Activated T-cell treated with anti-CD3 and anti-CD28 coated beads for 24 hours (primary cell): ENCODE measurements at places on chromosomes 7 and 10.
A peak's percentile ranks its signal among the peaks of the same experiment; 100 is the strongest.

- DNase-seq, result no peak
Observed at GRCh38 chr10:3544561-3544960, 240.4 kb downstream of the KLF6 start.

DNA sequence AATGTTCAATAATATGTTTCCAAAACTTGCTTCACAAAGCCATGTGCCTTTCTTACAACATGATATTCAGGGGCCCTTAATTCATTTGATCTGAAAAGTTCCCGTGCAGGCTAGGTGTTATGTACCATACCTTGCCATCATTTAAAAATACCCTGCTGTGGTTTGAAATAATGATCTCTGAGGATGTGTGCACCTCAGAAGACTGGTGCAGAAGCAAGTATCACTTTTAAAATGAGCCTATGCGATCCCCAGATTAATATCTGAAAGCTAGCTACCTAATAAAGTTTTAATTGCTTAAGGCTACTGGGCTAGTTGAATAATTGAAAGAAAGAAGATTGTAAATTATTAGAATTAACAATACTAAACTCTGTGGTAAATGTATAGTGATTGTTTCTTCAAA is 262.4 kb downstream of the CDK14 start:
- no peak for DNase-seq

DNA sequence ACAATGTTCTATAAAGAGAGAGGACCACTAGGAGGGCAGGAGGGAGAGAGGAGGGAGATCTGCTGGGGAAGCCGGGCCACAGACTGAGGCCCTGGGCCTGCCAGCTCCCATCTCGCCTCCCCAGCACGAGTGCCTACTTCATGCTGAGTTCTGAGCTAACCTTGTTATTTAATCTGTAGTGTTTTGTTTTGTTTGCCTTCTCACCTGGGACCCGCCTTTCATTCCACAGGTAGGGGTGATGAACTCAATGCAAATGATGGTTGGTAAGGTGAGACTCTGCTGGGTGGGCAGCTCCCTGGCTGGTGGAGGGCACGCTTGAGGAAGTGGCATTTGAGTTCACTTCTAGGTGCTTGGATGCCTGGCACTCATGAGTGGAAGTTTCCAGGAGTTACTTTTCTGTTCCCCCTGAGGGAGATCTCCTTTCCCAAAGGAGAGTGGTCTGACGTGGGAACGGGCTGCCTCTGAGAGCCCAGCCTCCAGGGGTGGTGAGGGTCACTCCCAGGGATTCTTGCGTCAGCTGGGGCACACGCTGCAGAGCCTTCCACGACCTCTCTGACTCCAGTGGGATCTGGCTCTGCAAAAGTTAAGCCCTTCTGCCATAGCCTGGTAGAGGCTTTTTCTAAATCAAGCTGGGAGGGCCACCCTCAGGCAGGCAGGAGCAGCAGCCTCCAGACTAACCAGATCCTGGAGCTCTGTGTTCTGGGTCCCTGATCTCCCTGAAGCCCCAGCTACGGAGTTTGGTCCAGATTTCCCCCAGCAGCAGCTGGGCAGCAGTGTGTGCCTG is 22.4 kb downstream of the UBTD1 start:
- DNase-seq, result no peak

- no peak for DNase-seq
Observed at GRCh38 chr10:5641501-5641900, 24.9 kb downstream of the ASB13 start.

DNA sequence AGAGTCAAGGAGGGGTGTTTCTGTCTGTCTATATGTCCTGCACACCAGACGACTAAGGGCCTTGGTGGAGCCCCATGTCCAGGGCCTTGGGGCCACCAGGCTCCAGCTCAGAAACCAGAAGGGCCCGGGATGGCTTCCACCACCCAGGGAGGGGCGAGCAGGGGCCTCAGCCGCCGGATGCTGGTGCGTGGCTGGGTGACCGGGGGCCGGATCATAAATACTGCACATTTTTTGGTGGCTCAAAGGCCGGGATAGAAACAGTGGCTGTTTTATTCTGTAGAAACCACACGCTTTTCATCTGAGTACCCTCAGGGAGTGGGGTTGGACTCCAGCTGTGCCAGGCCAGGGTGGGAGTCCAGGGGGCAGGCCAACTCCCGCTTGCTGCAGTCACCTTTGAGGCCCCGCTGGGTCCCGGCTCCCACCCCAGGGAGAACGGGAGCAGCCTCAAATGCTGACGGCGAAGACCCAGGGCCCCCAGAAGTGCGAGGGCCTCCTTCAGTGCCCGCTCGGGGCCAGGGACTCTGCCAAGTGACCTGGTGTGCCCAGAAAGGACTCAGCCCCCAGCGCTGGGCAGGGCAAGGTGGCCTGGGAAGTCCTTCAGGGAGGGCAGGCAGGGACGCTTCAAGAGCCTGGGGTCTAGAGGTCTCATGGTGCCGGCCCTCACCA is 28.2 kb downstream of the PDGFA start:
- DNase-seq, result no peak

DNA sequence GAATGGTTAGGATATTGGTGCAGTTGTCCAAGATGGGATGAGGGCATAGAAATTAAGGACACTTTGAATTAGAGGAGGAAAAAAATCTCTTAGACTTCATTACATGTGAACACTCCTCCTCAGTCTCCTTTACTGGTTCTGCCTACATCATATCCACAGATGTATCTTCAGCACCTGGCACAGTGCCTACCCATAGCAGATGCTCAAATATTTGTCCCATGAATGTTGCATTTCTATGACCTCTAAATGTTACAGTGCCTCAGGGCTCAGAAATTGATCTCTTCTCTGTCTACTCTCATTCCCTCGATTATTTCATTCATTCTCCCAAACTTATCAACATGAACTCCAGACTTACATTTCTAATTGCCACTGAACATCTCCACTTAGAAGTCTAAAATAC is 17.1 kb downstream of the CNNM1 start:
- DNase-seq, result no peak

- DNase-seq, result no peak
Observed at GRCh38 chr10:69738071-69738470, 63.6 kb upstream of the COL13A1 start.

DNA sequence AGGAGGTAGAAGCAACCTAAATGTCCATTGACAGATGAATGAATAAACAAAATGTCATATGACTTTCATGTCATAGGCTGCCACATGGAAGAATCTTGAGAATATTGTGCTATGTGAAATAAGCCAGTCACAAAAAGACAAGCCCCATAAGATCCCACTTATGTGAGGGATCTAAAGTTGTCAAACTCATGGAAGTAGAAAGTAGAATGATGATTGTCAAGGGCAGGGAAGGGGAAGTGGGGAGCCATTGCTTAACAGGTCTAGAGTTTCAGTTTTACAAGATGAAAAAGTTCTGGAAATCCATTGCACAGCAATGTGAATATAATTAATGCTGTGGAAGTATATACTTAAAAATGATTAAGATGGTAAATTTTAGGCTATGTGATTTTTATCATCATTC is 229.3 kb upstream of the KMT2E start:
- no peak for DNase-seq

DNA sequence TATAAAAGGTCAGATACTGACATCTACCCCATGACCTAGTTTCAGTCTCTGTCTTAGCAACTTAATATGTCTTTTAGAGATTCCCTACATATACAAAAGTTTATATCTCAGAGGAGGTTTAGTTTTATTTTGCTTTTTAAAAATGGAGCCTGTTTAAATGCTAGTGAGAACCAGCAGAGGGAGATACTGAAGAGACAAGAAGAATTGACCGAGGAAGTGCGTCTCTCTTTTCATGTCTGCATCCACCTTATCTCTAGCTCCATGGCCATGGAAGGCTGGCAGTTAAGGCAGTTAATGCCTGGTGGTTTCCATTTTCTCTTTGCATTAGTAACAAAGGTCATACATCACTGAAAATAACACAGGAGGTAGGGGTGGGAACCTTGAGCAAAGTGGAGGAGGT is 10.7 kb downstream of the SUV39H2 start:
- no peak for DNase-seq

GRCh38 chr10:110535958-110536891 is 31.3 kb upstream of the SMC3 start:
- DNase-seq, result peak; percentile 66

DNA sequence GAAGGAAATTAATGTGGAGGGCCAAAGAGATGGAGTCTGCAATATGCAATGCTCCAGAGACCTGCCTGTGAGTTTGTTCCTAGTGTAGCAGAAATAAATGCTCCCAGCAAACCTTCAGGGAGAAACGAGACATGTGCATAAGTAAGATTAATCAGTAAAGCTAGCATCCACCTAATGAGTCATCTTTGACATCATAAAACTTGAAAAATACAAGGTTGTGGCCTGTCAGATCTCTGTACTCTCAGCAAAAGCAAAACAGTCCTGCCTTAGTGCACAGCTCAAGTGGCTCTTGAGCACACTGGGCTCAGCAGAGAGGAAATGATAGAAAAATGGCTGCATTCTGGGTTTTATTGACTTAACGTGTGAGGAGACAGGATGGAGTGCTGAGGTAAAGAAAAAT is 32.5 kb upstream of the ERCC6 start:
- DNase-seq, result no peak

- DNase-seq, result peak; percentile 23
Observed at GRCh38 chr10:122267849-122268737, 3.0 kb upstream of the BTBD16 start.
